NCI-H187 treated with DMSO at 0.1 percent for 48 hours (cell line): ENCODE measurements at places on chromosomes 1 and 21.

- DNase-seq, result no peak
These were observed 299.9 kb upstream of the SPAG17 start for GRCh38 chr1:118484893-118485292.

DNA sequence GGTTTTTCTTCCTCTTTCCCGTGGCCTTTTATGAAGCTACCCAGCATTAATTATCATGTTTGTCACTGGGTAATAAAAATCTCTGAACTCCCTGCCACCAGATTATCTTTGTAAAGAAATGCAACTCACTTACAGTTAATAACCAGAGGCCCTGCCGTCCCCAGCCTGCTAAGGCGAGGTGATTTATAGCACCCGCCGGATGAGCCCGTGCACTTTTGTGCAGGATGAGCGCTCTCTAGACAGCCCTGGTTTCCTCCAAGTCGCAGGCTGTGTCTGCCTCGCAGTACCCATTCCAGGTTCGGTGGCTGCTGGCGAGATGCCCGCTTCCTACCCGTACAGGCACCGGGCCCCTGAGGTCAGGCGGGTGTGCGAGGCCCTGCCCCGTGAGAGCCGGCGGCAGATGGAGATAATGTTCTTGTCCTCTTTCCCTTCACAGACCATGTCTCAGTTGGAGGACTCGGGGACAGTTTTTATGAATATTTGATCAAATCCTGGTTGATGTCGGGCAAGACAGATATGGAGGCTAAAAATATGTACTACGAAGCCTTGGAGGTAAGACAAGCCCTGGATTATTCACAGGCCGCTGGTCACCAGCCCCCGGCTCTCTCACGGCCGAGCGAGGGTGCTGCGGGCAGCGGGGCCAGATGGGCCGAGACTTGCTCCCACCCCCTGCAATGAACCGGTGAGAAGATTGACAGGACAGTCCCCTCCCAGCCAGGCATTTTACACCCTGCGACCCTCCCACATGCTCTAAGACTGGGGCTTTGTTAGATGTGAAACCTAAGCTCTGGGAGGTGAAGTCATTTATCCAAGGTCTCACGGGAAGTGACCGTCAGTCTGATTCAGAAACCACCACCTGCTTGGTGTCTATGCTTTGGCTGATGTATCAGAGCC, 28.5 kb upstream of the SELENON start:
- DNase-seq, result no peak

DNA sequence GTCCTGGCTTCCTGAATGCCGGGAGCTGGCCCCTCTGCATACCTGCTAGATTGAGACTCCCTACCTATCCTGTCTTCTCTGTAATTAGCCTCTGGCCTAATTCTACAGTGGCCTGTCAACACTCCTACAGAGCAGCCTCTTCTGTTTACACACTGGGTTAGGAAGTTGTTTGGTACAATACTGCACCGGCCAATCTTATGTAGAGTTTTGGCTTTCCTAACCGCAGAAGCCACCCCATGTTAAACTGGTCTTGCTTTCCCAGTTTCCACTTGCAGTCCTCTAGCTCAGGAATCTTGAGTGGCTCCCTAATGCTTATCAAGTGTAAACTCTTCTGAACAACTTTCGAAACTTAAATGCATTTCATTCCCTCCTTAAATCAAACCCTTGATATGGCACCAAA, 42.8 kb downstream of the DPH5 start:
- DNase-seq, result no peak

DNA sequence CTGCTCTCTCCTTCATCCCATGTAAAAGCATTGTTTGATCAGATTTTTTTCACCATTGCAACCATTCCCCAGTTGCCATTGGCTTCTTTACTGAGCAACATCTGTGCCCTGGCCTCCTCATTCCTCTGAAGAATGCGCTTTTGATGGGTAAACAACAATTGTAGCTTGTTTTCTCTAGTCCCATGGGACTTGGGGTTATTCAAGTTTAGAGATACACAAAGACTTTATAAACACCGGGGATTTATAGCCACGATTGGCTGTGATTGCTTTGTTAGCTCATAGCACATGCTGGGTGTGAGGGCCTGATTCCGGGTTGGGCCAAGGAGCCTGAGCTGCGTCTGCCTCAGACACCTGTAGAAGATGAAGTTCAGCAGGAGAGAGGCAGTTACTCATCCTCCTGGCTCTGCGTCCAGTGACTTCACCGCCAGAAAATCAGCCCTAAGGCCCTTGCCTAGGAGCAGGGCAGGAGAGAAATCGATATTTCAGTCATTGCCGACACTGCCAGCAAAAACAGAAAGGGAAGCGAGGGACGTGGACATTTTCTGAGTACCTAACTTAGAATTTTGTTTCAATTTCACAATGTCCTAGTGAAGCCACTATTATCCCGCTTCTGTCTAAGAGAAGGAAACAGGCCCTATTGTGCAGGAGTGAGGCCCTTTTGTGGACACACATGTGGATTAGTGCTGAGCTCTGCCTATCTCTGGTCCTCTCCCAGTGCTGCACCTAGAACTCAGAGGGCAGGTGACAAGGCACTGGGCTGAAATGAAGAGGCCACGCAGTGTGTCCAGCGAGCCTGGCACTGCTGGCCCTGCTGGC, 159.8 kb upstream of the USP24 start:
- DNase-seq, result no peak
